NCI-H1092 (cell line): ENCODE measurements at places on chromosomes 3 and 15.
A peak's percentile ranks its signal among the peaks of the same experiment; 100 is the strongest.

DNA sequence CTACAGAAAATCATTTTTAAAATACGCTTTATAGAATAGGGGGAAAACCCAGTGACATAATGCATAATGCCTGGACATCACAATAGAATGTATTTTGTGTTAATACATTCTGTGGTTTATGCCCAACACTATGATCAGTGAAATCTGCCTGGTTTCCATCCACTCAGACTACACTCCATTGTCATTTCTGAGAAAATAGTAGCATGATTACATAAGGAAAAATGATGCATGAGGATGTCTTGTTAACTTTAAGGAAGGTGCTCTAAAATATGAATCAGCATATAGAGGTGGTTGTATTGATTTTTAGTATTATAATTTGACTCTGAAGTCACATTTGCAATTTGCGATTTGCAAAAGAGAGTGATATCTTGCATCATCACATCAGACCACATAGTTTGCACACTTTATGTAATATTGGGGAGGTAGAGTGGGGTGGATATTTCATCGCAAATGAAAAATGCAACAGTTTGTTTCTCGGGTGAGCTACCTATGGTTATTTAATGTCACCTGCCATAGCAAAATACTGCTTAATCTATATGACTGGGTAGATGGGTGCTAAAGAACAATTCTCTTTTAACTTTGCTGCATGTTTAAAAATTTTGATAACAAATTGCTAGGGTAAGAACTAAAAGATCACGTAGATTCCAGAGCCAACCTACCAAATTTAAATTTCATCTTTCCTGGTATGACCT, 403.9 kb downstream of the IL5RA start:
- no peak for DNase-seq

DNA sequence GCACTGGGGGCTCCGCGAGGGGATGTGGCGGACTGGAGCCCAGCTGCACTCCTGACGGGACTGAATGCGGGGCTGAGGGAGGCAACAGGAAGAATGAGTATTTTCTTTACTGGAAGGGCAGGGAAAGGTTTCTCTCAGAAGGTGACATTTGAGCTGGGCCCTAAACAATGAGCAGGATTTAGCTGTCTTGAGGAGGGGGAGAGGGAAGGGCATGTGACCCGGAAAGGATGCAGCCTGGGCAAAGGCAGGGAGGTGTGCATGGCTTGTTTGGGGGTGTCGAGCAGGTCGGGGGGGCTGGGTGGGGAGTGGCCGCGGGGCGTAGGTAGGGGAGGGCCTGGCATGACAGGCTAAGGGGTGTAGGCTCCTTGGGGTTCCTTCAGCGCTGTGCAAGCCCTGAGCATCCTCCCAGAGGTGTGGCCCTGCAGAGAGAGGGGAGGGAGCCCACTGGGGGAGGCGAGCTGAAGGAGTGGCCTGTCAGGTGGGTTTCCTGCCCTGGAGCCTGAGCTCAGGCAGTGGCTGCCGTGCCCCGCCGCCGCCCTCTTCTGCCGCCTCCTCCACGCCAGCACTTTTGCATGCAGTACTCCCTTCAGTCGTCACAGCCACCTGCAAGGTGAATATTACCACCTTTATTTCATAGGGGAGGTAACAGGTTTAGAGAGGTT, 17.2 kb upstream of the ANKDD1A start:
- no peak for DNase-seq

DNA sequence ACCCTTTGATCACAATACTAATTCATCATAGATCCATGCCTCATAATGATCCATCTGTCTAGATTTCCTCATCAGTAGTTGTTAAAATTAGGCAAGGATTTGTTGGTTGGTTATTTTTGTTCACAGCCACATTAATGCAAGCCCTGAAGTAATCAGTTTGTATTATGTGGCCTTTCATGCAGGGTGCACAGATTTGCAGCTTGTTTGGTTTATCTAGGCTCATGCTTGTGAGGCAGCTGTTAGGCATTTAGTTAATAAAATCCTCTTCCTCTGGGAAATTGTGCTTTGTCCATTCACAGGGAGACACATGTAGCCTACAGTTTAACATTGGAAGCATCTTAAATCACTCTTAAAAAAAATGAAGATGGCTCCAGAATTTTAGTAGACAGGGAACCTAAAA, 162.8 kb upstream of the ZNF385D start:
- no peak for DNase-seq

DNA sequence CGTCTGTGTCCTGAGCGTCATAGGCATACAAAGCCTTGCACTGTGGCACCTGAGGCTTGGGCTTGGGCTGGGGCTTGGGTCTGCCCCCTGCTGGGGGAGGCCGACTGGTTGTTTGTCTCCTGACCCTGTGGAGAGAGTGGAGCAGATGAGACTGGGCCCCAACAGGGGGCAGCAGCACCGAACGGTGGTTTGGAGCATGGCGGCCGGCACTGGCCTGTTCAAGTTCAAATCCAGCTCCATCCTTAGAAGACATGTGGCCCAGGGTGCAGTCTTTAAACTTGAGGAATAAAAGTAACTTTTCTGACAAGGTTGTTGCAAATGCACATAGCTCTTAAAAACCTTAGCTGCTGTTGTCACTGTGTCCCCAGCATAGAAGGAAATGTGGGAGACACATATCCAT, 33.3 kb downstream of the CCNB2 start:
- DNase-seq = no peak

GRCh38 chr3:124451630-124452317, 278.5 kb upstream of the UMPS start:
- no peak for DNase-seq

DNA sequence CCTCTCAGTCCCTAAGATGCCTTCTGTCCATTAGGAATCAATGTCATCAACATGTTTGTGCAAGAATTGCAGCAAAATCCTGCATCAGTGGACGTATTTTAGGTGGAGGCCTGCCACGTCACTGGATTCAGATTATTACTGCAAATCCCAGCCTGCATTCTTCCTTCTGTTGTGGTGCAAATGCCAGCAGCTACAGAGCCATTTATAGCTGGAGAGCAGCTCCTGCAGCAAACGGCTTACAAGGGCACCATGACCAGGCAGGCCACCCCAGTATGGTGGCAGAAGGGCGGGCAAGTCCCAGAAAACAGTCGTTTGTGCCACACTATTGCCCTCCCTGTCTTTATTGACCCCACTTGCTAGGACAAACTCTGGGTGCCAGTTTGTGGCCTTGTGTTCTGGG, 74.7 kb downstream of the SNRK start:
- DNase-seq = no peak

GRCh38 chr15:60394689-60395097, 3.1 kb downstream of the ANXA2 start:
- DNase-seq = no peak

DNA sequence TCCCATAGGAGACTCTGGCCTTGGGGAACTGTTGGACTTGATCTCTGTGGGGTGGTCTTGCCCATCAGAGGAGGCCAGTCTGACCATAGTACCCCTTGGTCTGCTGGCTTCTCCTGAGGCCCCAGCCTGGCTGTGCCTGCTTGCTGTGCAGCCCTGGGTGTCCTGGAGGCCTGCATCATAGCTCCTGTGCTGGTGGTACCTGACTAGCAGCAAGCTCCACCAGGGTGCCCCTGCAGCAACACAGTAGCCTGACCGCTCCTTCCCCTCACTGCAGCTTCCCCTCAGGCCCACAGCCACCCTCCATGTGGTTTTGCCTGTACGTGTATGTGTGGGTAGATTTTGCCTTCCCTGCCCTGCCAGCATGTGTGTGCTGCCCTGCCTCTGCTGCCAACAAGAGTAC, 85.6 kb upstream of the TTC14 start:
- no peak for DNase-seq

- no peak for DNase-seq
These were observed 34.4 kb downstream of the CA12 start for GRCh38 chr15:63347074-63347857.

DNA sequence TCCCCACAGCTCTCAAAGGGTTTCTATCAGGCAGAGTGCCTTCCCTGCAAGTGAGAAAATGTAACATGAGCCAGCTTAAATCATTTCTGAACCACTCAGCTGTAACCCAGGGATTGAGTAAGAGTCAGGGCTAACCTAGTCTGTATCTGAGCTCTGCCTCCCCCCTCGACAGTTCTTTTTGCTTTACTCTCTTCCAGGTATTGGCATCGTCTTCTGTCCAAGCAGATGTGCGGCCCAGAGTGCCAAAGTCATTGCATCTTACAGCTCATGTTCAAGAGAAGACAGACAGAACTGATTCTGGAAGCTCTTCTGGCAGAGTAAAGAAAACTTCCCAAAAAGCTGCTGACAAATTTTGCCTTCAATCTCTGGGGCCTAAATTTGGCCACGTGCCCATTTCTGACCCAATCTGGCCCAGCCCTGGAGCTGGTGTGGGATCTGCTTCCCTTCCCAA, 74.8 kb downstream of the ABHD5 start:
- no peak for DNase-seq

DNA sequence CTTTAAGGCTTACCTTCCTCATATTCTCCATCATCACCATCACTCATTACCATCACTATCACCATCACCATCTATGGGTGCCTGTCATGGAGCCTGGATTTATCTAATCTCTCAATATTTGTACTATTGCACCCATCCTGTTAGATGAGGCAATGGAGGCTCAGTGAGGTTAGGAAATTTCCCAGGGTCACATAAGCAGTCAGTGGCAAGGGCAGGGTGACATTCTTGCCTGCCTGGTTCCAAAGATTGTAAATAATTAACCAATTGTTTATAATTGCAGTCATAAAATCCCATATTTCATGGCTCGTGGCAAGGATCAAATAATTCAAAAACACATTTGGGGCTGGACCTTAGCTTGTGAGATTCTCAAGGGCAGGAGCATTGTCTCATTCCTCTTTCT, 55.2 kb downstream of the MGLL start:
- DNase-seq = no peak

DNA sequence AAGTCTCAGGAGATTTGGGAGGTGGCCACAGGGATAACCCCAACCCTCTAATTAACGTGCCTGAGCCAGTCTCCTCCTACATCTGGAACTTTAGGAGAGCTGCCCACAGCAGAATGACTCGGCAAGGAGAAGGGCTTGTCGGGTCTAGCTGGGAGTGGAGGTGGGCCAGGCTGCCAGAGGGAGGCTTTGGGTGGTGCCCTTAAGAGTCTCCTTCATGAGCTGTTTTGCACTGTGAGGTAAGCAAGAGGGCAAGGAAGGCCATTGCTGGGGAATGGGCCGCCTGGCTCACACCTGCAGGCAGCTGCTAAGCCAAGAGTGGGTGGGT, 3.6 kb upstream of the TNK2 start:
- no peak for DNase-seq

DNA sequence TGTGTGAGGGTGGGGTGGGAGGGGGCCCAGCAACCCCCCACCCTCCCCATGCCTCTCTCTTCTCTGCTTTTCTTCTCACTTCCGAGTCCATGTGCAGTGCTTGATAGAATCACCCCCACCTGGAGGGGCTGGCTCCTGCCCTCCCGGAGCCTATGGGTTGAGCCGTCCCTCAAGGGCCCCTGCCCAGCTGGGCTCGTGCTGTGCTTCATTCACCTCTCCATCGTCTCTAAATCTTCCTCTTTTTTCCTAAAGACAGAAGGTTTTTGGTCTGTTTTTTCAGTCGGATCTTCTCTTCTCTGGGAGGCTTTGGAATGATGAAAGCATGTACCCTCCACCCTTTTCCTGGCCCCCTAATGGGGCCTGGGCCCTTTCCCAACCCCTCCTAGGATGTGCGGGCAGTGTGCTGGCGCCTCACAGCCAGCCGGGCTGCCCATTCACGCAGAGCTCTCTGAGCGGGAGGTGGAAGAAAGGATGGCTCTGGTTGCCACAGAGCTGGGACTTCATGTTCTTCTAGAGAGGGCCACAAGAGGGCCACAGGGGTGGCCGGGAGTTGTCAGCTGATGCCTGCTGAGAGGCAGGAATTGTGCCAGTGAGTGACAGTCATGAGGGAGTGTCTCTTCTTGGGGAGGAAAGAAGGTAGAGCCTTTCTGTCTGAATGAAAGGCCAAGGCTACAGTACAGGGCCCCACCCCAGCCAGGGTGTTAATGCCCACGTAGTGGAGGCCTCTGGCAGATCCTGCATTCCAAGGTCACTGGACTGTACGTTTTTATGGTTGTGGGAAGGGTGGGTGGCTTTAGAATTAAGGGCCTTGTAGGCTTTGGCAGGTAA, 8.1 kb downstream of the FAM131A start:
- DNase-seq = no peak

- DNase-seq = peak; percentile 68
These were observed 722 bp upstream of the ZXDC start for GRCh38 chr3:126476166-126477060.

DNA sequence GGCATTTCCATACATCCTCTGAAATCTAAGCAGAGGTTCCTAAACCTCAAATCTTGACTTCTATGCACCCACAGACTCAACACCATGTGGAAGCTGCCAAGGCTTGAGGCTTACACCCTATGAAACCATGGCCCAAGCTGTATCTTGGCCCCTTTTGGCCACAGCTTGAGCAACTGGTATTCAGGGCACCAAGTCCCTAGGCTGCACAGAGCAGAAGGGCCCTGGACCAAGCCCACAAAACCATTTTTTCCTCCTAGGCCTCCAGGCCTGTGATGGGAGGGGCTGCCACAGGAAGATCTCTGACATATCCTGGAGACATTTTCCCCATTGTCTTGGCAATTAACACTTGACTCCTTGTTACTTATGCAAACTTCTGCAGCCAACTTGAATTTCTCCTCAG, 54.4 kb upstream of the IL12A start:
- no peak for DNase-seq

DNA sequence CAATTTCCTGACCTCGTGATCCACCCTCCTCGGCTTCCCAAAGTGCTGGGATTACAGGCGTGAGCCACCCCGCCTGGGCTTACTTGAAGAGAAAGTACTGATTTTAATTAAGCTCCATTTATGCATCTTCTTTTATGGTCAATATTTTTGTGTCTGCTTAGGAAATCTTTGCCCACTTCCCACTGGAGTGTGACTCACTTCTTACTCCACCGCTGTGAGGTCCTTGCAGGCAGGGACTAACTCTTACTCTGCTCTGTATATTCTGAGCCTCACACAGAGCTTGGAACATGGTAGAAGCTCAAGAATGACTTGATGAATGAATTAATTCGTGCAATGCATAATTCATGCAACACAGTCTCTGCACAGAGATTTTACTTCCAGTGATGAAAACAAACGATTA, 2.9 kb upstream of the TM4SF19 start:
- no peak for DNase-seq

DNA sequence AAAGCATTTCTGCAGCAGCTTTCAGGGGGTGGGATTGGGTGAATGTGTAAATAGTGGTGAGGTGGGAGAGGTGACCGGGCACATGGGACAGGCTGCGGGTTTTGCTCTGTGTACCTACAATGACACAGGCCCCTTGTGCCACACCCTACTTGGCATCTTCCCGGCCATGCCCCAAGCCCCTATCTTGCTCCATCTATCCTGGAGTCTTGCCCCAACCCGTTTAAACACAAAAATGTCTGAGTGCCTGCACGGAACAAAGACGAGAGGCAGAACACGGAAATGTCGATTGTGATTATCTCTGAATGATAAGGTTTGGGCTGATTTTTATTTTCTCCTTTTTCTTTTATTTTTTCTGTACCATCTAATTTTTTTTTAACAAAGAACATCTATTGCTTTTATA, 46.0 kb upstream of the SLC6A1 start:
- DNase-seq = no peak

DNA sequence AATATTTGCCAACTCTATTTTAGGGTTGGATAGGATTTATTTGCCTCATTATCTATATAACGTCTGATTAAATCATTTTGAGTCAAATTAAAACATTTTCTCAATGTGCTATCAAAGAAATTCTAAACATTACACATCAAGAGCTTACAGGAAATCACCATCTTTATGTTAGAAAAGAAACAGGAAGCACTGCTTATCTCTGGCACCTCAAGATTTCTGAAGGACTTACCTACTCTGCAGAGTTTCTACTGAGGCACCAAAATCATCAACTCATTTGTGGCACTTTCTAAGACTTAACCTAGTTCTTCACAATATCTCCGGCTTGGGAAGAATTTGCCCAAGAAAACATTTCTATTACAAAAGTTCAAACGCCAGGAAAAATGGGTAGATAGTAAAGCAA, 181.3 kb upstream of the EOMES start:
- DNase-seq = no peak
